PC-9 (cell line): ENCODE measurements at places on chromosomes 4 and X. TPM values are rescaled to one million over a fixed set of nuclear protein-coding genes. Genes with fewer than 3 reads are reported as not detected.

DNA sequence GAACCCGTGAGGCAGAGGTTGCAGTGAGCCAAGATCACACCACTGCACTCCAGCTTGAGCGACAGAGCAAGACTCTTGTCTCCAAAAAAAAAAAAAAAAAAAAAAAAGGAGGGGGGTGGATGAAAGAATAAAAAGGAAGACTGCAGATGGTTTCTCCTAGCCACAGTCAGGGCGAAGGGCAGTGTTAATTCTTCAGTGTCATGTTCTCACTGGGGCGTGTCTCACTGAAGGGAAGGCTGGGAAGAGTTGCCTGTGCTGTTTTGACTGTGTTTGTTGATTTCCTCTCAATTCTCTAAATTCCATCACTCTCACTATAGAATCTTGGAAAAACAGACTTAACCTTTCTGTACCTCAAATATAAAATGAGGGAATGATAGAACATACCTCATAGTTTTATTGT lies 71.6 kb upstream of the DHX15 start:
- H3K4me1 ChIP-seq, result peaks cover 48% of the 10 kb centered on the region
- peak; percentile 40 for DNase-seq
- no peaks in the 10 kb centered on the region for H3K36me3 ChIP-seq

DNA sequence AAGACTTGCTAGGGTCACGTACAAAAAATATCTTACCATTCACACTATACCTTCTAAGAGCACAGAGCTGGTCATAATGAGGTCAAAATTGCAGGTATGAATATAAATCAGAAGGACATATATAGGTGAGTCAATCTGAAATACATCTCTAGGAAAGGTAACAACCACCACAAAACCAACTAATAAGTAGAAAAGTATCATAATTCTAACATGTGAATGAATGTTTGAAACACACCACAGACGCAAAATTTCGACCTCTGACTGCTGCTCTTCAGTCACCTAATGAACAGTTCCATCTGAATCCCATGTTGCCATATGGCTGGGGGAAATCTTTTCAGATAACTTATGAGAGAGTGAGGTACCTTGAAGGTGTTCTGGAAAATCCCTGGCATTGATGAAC lies 22.1 kb downstream of the STAP1 start:
- no peak overlapping the region for H3K27ac ChIP-seq
- H3K36me3 ChIP-seq, result no peaks in the 10 kb centered on the region
- DNase-seq, result no peak
- H3K27me3 ChIP-seq, result no peaks in the 10 kb centered on the region
- no peaks in the 10 kb centered on the region for H3K4me1 ChIP-seq
- no peak overlapping the region for H3K4me3 ChIP-seq

DNA sequence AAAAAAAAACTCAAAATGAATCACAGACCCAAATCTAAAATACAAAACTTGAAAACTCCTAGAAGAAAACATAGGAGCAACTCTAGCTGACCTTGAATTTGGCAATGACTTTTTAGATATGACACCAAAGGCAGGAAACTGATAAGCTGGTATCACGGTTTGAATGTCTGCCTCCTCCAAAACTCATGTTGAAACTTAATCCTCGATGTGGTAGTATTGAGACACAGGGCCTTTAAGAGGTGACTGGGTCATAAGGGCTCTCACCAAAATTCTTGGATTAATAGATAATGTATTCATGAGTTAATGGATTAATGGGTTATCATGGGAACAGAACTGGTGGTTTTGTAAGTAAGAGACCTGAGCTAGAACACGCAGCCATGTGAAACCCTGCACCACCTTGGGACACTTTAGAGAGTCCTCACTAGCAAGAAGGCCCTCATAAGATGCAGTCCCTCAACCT lies 40.5 kb downstream of the FRYL start:
- H3K36me3 ChIP-seq, result no peaks in the 10 kb centered on the region
- no peak for DNase-seq
- no peaks in the 10 kb centered on the region for H3K27me3 ChIP-seq
- H3K27ac ChIP-seq, result no peak overlapping the region
- no peak overlapping the region for H3K4me3 ChIP-seq
- no peaks in the 10 kb centered on the region for H3K4me1 ChIP-seq

GRCh38 chrX:153685751-153686696 lies 1.7 kb upstream of the SLC6A8 start:
- no peaks in the 10 kb centered on the region for H3K4me1 ChIP-seq
- H3K4me3 ChIP-seq, result no peak overlapping the region
- H3K27me3 ChIP-seq, result no peaks in the 10 kb centered on the region
- no peak for DNase-seq

DNA sequence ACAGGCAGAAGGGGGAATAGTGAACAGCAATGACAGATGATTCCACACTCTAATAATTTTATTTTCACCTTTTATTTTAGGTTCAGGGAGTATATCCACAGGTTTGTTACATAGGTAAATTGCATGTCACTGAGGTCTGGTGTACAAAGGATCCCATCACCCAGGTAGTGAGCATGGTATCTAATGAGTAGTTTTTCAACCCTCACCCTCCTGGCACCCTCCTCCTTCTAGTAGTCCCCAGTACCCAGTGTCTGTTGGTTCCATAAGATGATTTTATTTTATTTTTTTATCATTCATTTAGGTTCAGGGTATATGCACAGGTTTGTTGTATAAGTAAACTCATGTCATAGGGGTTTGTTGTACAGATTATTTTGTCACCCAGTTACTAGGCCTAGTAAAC lies 58.6 kb upstream of the UGT8 start:
- no peaks in the 10 kb centered on the region for H3K4me1 ChIP-seq
- no peaks in the 10 kb centered on the region for H3K27me3 ChIP-seq
- no peak overlapping the region for H3K4me3 ChIP-seq
- H3K36me3 ChIP-seq, result no peaks in the 10 kb centered on the region

DNA sequence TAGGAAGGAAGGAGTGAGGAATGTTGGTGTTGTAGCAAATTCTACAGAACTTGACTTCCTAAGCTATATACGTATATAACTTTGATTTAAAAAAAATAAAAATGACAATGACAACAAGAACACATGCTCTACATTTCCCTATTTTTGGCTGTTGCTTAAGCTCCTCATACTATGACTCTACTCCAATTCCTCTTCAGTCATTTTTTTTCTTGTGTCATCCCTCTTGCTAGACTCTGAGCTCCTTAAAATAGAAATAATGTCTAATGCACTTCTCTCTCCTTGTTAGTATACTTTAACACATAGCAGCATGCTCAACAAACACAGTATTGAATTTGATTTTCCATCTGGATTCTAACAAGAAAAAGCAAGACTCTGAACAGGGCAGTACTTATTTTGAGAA lies 144.0 kb downstream of the HDX start:
- no peak overlapping the region for H3K27ac ChIP-seq
- no peak overlapping the region for H3K4me3 ChIP-seq
- no peaks in the 10 kb centered on the region for H3K4me1 ChIP-seq
- H3K27me3 ChIP-seq, result no peaks in the 10 kb centered on the region
- DNase-seq, result no peak

GRCh38 chrX:7127056-7127455 lies 20.5 kb upstream of the STS start:
- no peak overlapping the region for H3K4me3 ChIP-seq
- H3K4me1 ChIP-seq, result peaks cover 23% of the 10 kb centered on the region
- no peak overlapping the region for H3K27ac ChIP-seq
- H3K36me3 ChIP-seq, result 0 out of 2 replicates have a peak, but pooled peaks cover 9% of the 10 kb centered on the region

DNA sequence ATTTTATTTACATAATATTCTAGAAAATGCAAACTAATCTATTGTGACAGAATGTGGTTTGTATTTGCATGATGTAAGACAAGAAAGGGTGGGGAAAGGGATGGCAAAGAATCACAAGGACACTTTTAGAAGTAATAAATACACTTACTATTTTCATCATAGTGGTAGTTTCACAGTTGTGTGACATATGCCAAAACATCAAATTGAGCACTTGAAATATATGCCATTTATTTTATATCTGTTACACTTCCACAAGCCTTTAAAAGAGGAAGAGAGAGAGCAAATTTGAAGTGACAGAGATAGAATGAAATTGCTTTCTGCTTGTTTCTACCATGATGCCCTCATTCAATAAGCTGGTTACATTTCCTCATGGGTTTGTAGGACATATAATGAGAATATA lies 230.0 kb upstream of the NWD2 start:
- no peaks in the 10 kb centered on the region for H3K4me1 ChIP-seq
- no peak overlapping the region for H3K4me3 ChIP-seq
- H3K27ac ChIP-seq, result no peak overlapping the region
- H3K27me3 ChIP-seq, result no peaks in the 10 kb centered on the region
- peaks cover 5% of the 10 kb centered on the region for H3K36me3 ChIP-seq
- no peak for DNase-seq

- H3K36me3 ChIP-seq, result no peaks in the 10 kb centered on the region
- DNase-seq, result no peak
- no peaks in the 10 kb centered on the region for H3K27me3 ChIP-seq
- H3K4me1 ChIP-seq, result peaks cover 11% of the 10 kb centered on the region; the same call in 1 of the 2 replicates
- no peak overlapping the region for H3K27ac ChIP-seq
These were observed 210.1 kb upstream of the FAT4 start for GRCh38 chr4:125104616-125105015.

GRCh38 chr4:76380561-76380960 lies 40.4 kb downstream of the CCDC158 start:
- no peak overlapping the region for H3K27ac ChIP-seq
- H3K4me3 ChIP-seq, result no peak overlapping the region
- H3K36me3 ChIP-seq, result no peaks in the 10 kb centered on the region
- peaks cover 11% of the 10 kb centered on the region for H3K4me1 ChIP-seq

DNA sequence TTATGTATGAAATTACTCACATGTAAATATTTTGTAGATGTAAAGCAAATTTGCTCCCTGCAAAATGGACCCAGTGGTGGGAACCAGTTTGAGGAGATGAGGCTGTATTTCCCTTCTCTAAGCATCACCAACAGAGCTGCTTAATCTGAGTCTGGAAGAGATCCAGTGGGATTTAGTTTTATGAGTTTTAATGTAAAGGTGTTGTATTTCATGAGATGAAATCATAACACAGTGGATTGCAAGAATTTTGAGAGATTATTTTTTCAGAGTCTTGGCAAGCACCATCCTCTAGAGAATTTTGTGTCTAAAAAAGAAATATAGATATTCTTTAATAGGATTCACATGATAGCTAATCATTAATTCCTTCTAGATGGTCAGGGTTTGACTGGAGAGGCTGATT lies 35.6 kb upstream of the SFRP2 start:
- H3K27ac ChIP-seq, result no peak overlapping the region
- H3K27me3 ChIP-seq, result no peaks in the 10 kb centered on the region
- H3K4me1 ChIP-seq, result no peaks in the 10 kb centered on the region
- H3K36me3 ChIP-seq, result no peaks in the 10 kb centered on the region
- no peak overlapping the region for H3K4me3 ChIP-seq
- DNase-seq, result no peak

GRCh38 chrX:14235004-14235403 lies 205.3 kb upstream of the GEMIN8 start:
- no peaks in the 10 kb centered on the region for H3K4me1 ChIP-seq
- no peaks in the 10 kb centered on the region for H3K27me3 ChIP-seq
- no peak overlapping the region for H3K4me3 ChIP-seq
- no peak overlapping the region for H3K27ac ChIP-seq
- no peaks in the 10 kb centered on the region for H3K36me3 ChIP-seq
- DNase-seq, result no peak

GRCh38 chr4:185305979-185306442 lies 89.7 kb downstream of the LRP2BP start:
- peak; percentile 91 for DNase-seq
- H3K27ac ChIP-seq, result peak overlapping the region; percentile 44
- peaks cover 15% of the 10 kb centered on the region for H3K4me1 ChIP-seq
- H3K4me3 ChIP-seq, result no peak overlapping the region
- no peaks in the 10 kb centered on the region for H3K36me3 ChIP-seq
- H3K27me3 ChIP-seq, result no peaks in the 10 kb centered on the region

DNA sequence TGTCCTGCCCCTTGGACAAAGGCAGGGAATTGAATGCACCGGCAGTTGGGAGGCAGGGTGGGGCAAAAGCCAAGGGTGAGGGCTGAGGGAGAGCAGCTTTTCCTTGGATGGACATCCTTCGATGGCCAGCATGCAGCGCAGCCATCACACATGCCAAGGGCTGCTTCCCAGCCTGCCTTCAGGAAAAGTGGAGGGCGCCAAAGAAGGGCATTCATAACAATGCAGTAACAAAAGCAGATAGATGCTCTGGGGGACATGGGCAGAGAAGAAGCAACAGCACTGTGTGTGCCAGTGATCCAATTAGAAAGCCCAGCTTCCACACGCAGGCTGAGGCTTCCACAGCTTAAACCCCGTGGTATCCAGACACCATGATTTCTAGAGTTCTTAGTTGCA lies 71.5 kb downstream of the TSPAN5 start:
- H3K4me3 ChIP-seq, result no peak overlapping the region
- peaks cover 39% of the 10 kb centered on the region for H3K4me1 ChIP-seq

DNA sequence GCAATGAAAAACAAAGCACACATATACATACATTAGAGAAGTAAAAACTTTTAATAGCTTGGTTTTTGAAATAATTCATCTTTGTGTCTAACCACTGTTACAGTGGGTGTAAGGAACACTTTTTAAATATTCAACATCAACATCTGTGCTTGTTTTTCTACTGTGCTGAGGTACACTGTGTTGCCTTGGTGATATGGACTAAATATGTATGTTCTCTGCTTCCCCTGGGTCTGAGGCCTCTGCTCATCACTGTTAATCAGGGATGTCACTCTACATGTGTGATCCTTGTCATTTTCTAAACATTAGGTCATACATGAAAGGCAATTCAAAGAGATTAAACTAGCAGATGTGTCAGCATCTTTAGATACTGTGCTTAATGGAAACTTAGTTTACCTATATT lies 10.9 kb downstream of the MCTS1 start:
- no peak overlapping the region for H3K4me3 ChIP-seq
- H3K36me3 ChIP-seq, result peaks cover 40% of the 10 kb centered on the region
- no peak overlapping the region for H3K27ac ChIP-seq

CXCL3 gene
- not detected in 2 replicates for total RNA-seq

SPANXA2 gene
- total RNA-seq, result 3.5 and 4.7 TPM in 2 replicates

S100G gene
- total RNA-seq, result not detected in 2 replicates

FHDC1 gene
- total RNA-seq, result 16.8 and 17.4 TPM in 2 replicates

NRK gene
- 0.24 and 0.33 TPM in 2 replicates for total RNA-seq

CPE gene
- 1.3 and 1.4 TPM in 2 replicates for total RNA-seq

CHM gene
- total RNA-seq, result 14.8 and 15.8 TPM in 2 replicates

GLRA2 gene
- not detected in 2 replicates for total RNA-seq

OTUD6A gene
- total RNA-seq, result not detected in 2 replicates

SETD7 gene
- 31.7 and 36.5 TPM in 2 replicates for total RNA-seq
